ENCODE measurements at places on chromosomes 5 and 9.

DNA sequence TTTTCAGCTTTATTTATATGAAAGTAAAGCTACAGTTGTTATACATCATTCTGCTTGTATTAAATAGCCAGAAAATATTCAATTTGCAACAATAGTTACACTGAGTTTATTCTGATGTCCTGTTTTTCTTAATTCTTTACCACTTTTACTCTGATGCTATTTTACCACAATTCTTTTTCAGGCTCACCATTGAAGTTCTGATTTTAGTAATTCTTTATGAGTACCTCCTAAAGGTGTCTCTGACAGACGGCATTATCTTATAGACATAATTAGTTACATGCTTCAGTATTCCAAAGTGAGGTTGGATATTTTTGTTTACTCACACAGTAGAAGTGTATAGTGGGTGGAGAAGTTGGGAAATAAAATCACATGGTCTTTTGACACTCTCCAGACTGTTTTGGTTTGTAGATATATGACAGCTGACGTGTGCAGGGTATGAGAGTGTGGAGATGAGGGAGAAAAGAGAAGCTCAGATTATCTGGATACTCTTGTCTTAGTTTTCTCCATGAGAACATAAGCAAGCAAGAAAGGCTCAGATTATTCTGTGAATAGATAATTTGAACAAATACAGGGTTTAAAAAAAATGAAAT, 97.4 kb downstream of the FBXO4 start:
- DNase-seq, result no peak

GRCh38 chr9:6409811-6410210, 3.2 kb upstream of the UHRF2 start:
- DNase-seq, result no peak

- DNase-seq, result no peak
Measured at GRCh38 chr5:8598996-8599395, 730.0 kb downstream of the MTRR start.

- DNase-seq, result peak; percentile 81
Measured at GRCh38 chr5:134526483-134527155, 1.1 kb downstream of the JADE2 start.

GRCh38 chr5:64292611-64293215, 127.1 kb downstream of the RNF180 start:
- no peak for DNase-seq

- DNase-seq, result peak; percentile 20
Measured at GRCh38 chr5:14405267-14405666, 176.3 kb upstream of the OTULINL start.

- peak; percentile 77 for DNase-seq
Measured at GRCh38 chr5:179763215-179763945, 30.4 kb upstream of the LTC4S start.

- no peak for DNase-seq
Measured at GRCh38 chr5:125148706-125149105, 402.3 kb upstream of the ZNF608 start.

DNA sequence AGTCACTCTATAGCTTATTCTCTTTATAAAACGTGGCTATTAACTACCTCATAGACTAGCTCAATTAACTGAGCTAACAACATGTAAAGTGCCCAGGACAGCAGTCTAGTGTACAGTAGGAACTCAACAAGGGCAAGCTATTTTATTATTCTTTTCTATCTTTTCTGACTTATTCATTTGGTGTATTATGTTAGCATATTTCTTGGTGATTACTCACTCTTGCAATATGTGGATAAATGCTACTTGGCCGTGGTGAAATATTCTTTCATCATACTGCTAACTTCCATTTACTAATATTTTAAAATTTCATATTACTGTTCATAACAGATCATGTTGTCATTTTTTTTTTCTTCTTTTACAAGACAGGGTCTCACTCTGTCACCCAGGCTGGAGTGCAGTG, 4.9 kb downstream of the SLC25A51 start:
- no peak for DNase-seq

DNA sequence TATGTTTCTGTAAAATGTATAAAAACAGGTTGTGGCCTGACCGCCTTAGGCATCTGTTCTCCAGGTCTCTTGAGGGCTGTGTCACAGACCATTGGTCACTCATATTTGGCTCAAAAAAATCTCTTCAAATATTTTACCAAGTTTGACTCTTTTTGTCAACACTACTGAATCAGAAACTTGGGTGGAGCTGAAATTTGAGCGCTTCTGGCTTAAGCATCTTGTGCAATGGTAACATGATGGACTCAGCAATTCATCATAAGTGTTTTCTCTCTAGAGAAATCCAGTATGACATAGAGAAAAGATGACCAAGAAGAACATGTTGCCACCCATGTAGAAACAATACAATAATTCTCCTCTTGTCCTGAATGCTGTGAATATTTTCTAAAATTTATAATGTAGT, 387.9 kb downstream of the MAT2B start:
- no peak for DNase-seq

GRCh38 chr9:100756217-100756616, 178.3 kb downstream of the CAVIN4 start:
- no peak for DNase-seq

DNA sequence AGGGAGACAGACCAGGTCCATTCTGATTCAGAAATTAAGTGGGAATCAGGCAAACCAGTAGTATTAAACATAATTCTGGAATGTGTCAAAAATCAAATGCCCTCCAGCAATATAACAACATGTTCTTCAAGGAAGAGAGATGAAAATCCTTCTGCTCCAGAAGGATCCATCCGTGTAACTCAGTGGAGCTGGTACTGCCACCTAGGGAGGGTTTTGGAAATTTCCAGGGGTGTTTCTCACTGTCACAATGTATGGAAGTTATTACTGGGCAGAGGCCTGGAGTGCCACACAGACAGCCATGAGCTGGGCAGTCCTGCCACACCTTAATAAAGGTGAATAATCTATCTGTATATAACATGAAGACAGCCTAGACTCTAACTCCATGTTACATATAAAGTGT, 87.5 kb downstream of the TTLL11 start:
- no peak for DNase-seq

DNA sequence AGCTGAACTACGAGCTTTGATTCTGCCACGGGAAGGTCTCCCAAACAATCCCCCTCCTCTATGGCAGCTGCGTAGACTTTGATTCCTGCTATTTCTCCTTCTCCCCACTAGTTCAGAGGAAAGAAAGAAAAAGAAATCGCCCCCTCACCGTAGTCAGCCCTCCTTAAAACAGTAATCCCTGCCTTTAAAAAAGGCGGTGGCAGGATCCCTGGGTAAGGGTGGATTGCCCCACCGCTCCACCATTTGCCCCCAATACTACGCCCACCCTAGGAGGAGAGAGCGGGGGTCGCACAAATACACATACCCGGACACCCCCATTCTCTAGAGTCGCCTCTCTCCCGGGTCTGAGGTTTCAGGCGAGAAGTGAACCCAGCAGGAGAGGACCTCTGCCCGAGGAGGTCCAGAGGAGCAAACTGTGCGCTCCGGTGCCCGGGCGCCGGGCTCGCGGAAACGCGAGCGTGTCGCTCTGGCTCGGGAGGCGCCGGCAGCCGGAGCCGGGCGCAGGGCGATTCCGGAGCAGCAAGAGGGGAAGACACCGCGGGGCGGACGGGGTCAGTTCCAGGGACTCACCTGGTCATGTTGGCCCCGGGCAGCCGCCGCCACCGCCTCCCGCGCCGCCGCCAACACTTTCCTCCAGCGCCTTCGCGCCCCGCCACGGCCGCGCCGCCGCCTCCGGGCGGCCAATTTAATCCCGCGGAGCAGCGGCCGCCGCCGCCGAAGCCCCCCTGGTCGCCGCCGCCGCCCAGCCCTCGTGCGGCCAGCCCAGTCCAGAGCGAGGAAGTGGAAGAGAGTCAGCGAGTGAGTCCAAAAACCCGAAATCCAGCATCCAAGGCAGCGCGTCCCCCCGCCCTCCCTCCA, 1057.7 kb upstream of the DMAC1 start:
- DNase-seq, result no peak

GRCh38 chr9:108057421-108058134, 568.0 kb upstream of the KLF4 start:
- peak; percentile 39 for DNase-seq

GRCh38 chr9:16367605-16368231, 502.8 kb downstream of the BNC2 start:
- no peak for DNase-seq

DNA sequence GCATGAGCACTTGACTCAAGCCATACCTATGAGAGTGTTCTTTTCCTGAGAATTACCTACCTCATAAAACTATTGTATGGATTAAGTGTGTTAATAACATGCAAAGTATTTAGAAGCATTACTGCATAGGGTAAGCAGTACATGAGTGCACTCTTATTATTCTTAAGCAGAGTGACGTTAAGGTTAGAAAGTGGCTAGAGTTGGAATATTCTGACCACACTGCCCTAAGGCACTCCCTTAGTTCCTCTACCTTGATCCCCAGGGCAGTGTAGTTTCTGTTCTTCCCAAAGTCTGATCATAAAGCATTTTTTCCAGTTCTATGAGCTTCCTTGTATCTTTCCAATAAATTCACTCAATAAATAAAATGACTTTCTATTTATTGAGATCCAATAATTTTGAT, 189.2 kb downstream of the PCSK1 start:
- no peak for DNase-seq

DNA sequence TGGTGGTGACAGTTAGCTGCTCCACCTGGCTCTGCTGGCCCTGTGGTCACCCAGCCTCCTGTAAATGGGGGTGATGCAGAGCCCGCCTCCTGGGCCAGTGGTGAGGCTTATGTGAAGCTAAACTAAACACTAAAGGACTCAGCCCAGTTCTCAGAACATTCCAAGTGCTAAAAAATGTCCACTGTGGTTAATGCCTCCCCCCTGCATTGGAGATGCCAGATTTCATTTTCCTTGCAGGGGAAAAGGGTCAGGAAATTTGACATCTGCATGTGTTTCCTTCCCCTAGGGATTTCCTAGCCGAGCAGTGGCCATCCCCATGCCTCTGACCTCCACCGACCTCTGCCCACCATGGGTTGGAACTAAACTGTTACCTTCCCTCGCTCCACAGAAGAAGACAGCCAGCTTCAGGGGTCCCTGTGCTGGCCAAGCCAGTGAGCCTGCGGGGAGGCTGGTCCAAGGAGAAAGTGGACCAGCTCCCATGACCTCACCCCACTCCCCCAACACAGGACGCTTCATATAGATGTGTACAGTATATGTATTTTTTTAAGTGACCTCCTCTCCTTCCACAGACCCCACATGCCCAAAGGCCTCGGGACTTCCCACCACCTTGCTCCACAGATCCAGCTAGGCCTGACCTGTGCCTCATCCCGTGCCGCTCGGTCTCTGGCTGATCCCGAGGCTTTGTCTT, 13.0 kb downstream of the CD74 start:
- no peak for DNase-seq

- DNase-seq, result no peak
Measured at GRCh38 chr5:135223404-135223803, 175.6 kb downstream of the MACROH2A1 start.

DNA sequence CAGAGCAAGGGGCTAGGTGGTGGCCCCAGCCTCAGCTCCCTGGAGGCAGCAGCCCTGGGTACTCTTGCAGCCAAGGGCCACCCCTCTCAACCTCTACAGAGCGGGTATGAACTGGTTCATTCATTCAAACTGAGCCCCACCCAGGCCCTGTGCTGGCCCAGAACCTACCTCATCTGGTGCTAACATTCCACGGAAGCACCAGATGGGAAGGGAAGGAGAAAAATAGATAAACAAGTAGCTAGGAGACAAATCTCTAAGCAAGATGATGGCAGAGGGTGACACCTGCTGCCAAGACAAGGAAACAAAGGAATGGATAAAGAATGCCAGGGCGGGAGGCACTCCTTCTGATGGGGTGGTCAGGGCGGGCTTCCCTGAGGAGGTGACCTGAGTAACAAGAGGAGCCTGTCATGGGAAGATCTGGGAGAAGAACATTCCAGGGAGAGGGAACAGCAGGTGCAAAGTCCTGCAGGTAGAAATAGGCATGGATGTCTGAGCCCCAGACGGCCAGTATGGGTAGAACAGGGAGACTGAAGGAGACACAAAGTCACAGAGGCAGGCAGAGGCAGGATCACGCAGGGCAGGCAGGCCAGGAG, 6.1 kb downstream of the ST6GALNAC4 start:
- DNase-seq, result no peak

DNA sequence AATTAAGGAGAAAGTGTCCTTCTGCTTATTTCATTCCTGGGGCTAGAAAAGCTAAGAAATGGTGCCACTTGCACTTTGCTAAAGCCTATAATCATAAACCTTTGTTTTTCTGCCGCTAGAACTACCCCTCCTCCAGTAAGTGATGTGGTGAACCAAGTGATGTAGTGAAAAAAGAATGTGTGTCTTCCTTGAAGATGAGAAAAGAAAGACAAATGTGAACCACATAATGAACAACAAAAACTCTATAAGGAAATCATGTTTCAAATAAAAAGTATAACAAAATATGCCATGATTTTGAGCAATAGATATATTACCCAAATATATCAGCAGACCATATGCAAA, 179.0 kb upstream of the SGCD start:
- DNase-seq, result no peak

GRCh38 chr9:134265078-134265477, 61.2 kb upstream of the RXRA start:
- DNase-seq, result no peak

- DNase-seq, result no peak
Measured at GRCh38 chr9:26800322-26800721, 92.3 kb downstream of the CAAP1 start.
